ENCODE measurements at places on chromosomes 6 and 20.

GRCh38 chr6:142722012-142722411 lies 223.0 kb downstream of the HIVEP2 start:
- no peak for DNase-seq

DNA sequence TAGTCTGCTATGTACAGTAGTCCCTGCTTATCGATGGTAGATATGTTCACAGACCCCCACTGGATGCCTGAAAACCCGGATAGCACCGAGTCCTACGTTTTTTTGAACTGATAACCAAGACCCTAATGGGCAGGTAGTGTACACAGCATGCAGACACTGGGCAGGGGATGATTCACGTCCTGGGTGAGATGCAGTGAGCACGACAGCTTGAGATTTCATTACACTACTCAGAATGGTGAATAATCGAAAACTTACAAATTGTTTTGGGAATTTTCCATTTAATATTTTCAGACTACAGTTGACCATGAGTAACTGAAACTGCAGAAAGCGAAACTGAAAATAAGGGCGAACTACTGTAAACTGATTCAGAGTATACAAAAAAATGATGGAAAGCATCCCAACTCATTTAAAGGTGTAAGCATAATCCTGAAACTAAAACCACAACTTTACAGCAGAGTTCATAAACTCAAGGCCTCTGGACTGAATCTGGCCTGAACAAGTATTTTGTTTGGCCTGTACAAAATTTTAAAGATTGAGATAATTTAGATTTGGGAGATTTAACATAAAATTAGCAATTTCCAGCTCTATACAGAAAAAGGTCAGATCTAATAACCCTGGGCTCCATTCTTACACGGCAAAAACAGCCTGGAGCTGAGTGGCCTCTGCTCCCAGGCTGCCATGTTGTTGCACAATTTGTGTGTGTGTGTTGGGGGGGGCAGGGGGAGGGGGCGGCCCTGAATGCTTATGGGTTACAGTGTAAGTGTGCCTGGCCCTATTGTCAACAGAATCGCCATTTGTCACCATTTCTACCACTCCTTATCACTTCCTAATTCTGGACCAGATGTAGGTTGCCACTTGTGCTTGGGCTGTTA lies 34.9 kb downstream of the RNF24 start:
- peak; percentile 7 for DNase-seq

- DNase-seq = no peak
Measured at GRCh38 chr20:62685781-62686555, 22.7 kb upstream of the NTSR1 start.

DNA sequence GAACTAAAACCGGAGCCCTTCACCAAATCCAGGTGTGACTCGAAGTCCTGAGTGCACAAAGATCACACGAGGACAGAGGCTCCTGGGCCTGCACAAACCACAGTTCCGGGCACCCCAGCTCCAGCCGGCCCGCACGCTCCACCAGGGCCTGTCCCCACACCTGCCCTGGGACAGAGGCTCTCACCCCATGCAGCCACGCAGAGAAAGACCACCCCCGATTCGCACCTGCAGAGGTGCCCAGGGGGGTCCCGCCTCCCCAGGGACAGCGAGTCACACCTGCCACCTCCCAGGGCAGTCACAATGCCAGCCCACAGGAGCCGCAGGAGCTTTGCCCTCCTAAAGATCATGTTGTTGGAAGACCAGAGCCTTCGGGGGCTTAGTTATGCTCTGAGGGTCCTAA lies 25.4 kb upstream of the MRGBP start:
- no peak for DNase-seq

- no peak for DNase-seq
Measured at GRCh38 chr6:11495565-11496145, 41.9 kb upstream of the TMEM170B start.

DNA sequence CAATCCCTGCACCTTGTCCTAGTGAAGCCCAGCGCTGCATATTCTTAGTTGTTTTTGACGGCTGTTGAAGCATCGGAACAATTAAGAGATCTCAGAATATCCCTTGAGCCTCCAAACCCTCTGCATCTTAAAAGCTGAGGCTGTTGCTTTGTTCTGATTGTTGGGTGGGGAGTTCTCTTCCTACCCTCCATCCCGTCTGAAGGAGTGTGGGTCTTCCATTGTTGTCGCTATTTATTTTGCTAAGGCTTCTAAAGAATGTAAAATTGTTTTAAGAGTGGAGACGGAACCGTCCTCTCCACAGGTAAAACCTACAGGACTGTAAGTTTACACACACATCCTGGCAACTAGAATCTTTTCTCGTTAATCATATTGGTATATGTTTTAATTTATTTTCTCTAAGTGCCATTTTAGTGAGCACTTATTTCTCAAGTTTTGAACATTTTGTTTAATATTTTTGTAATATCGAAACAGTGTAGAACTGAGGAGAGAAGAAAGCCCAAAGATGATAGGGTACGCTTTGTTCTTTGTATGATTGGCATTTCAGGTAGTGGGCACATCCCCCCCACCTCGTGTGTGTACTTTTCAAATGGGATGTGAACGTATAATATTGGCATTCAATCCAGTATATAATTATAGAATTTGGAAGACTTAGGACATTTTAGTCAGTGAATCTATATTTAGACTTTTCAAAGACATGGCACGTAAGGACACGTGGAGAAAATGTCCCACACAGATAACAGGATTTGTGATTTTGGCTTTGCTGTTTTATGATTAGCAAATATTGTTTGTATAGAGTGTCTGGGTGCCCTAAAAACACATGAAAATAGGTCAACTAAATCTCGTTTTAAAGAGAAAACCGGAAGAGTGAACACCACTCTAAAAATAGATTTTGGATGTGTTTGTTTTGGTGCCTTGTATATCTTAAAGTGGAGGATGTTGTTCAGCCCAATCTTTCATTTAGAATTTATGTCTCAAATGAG lies 1.3 kb downstream of the RNF146 start:
- DNase-seq = peak; percentile 36

DNA sequence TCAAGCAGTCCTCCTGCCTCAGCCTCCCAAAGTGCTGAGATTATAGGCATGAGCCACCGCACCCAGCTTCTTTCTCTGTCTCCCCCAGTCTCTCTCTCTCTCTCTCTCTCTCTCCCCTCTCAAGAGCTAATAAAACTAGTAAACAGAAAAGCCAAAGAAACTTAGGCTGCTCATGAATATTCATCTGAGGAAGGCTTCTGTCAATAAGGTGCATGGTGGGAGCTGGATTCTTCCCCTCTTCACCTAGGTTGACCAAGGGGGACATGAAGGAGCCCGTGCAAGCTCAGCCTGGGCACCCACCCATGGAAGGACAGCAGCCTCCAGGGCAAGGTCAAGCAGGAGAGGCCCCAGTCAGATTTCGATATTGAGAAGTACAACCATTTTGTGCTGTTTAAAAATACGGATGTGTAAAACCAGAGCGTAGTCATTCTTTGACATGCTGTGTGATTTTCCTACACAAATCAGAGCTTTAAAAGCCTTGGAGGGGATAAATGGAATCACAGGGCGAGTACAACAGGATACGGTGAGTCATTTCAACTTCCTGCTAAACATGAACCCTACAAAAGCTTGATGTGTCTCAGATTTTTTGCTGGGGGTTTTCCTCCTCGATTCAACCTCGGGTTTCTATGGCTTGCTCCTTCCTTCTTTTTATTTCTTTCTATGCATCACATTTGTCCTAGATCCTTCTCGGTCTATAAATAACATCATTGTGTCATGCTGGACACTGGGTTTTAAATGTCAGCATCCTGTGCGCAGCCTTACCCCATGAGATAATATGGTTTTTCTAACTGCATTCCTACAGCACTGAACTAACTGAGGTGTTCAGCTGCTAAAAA lies 368.9 kb upstream of the JARID2 start:
- no peak for DNase-seq

- DNase-seq = peak; percentile 78
Measured at GRCh38 chr6:154732538-154733182, 556 bp upstream of the SCAF8 start.

DNA sequence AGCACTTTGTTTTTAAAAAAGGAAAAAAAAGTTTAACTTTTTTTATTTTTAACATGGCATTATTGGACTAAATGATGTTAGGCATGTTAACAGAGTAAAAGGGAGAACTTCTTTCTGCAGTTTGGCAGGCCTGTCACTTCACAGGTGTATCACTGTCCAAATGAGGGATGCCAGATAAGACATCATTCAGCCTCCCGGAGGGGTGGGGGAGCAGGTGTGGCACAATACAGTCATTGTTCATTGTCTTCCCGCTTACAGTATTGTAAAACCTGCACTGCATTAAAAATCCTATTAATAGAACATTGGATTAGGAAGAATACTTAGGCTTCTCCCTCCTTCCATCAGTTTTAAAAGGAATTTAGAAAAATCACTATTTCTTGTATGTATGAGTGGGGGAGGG lies 80.7 kb downstream of the CARMIL1 start:
- no peak for DNase-seq

GRCh38 chr6:10862361-10862760 lies 19.5 kb downstream of the GCM2 start:
- DNase-seq = no peak

GRCh38 chr6:139824864-139825263 lies 450.4 kb upstream of the CITED2 start:
- no peak for DNase-seq

DNA sequence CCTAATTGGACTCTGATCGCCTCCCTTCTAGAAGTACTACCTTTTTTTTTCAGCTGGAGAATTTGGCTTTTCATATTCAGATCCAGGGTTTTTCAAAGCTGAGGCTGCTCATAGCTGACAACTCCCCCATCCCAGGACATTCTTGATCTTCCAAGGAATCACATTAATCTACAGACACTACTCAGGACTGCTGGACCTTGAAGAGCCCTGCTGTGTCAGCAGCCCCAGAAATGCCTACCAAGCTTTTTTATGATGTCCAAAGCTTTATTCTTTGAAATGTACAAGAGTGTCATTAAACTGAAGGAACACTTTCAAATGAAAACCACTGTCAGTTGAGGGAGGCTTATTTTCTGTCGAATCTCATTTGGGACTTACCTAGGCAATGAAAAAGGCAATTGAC lies 704.1 kb downstream of the PTPRT start:
- no peak for DNase-seq

DNA sequence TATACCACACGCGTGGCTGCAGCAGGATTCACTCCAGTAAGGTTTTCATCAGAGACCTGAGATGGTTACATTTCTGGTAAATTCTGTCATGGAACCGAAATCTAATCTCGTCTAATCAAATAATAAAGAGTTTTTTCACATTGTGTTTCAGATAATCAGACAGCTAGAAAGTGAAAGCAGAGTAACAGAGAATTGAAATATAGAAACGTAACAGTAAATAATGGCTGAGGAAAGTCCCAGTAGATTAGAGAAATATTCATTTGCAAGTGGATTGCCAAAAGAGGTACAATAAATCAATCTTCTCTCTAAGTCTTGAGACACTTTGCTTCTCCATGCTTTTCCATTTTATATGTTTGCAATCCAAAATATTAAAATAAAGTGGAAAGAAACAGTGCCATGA lies 42.4 kb downstream of the PKHD1 start:
- no peak for DNase-seq

DNA sequence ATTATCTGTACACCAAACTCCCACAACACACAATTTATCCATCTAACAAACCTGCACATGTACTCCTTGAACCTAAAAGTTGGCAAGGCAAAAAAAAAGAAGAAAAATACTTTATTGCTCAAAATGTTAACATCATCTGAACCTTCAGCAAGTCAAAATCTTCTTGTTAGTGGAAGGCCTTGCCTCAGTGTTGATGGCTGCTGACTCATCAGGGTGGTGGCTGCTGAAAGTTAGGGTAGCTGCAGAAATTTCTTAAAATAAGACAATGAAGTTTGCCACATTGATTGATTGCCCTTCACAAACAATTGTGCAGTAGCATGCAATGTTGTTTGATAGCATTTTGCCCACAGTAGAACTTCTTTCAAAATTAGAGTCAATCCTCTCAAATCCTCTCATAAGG lies 2.7 kb upstream of the WFDC11 start:
- DNase-seq = no peak

Data from GM23338 (cell line).